ENCODE measurements at places on chromosomes 2 and 18.

GRCh38 chr2:213249502-213249901, 34.8 kb upstream of the SPAG16 start:
- DNase-seq = no peak

- peak; percentile 80 for DNase-seq
These were observed 12.0 kb upstream of the NTSR2 start for GRCh38 chr2:11681722-11682589.

GRCh38 chr18:36348331-36348730, 50.8 kb downstream of the FHOD3 start:
- DNase-seq = no peak

DNA sequence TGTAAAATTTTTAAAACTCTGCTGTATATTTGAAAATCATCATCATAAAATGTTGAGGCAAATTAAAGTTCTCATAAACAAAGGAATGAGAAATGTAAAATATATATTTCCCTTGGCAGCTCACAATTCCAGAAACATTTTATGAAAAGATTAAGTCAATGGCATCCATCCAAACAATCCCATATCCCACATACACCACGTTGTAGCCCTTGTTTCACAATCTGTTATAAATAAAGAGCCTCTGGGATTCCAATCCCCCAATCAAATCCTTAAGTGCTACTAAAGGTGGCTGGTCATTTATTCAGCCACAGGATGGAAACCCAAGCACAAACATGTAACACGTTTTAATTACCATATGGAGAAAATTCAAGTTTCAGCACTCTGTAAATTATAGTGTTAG, 51.7 kb downstream of the GFPT1 start:
- DNase-seq = no peak

GRCh38 chr2:86512034-86512433, 51.2 kb downstream of the CHMP3 start:
- DNase-seq = no peak

DNA sequence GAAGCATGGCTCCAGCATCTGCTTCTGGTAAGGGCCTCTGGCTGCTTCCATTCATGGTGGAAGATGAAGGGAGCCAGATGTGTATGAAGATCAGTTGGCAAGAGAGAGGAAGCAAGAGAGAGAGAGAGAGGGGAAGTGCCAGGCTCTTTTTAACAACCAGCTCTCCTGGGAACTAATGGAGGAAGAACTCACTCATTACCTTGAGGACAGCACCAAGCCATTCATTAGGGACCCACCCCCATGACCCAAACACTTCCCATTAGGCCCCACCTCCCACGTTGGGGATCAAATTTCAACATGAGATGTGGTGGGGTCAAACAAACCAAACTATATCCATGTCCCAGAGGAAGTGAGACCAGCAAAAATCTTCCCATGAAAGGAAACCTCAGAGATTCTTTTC, 124.8 kb upstream of the SIX2 start:
- no peak for DNase-seq

- no peak for DNase-seq
These were observed 39.4 kb downstream of the SCTR start for GRCh38 chr2:119484834-119485233.

GRCh38 chr2:6372317-6372901, 493.3 kb downstream of the CMPK2 start:
- DNase-seq = no peak

DNA sequence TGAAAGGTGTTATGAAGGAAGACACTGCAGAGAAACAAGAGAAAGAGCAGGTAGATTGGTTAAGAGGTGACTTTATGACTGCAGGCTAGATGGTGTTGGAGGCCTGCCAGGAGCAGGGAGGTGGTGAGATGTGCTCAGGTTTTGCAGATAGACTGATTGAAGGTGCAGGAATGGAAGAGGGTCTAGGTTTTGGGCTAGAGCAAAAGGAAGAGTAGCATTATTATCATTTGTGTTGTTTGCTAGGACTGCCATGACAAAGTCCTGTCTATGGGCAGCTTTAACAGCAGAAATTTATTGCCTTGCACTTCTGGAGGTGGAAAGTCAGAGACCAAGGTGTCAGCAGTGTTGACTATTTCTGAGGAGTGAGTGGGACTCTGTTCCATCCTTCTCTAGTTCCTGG, 172.9 kb upstream of the SOX11 start:
- no peak for DNase-seq

DNA sequence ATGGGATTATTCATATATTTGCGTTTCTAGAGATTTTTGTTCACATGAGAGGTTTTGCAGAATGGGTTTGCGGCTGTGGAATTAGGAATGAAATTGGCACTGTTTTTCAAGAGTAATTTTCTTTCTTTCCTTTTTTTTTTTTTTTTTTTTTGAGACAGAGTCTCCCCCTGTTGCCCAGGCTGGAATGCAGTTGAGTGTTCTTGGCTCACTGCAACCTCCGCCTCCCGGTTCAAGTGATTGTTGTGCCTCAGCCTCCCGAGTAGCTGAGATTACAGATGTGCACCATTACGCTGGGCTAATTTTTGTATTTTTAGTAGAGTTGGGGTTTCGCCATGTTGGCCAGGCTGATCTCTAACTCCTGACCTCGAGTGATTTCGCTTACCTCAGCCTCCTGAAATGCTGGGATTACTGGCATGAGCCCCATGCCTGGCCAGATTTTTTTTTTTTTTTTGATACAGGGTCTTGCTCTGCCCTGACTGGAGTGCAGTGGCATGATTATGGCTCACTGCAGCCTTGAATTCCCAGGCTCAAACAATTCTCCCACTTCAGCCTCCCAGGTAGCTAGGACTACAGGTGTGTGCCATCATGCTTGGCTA, 65.3 kb downstream of the MIB1 start:
- DNase-seq = no peak

- DNase-seq = no peak
These were observed 186.8 kb downstream of the RDH14 start for GRCh38 chr2:18373664-18374063.

DNA sequence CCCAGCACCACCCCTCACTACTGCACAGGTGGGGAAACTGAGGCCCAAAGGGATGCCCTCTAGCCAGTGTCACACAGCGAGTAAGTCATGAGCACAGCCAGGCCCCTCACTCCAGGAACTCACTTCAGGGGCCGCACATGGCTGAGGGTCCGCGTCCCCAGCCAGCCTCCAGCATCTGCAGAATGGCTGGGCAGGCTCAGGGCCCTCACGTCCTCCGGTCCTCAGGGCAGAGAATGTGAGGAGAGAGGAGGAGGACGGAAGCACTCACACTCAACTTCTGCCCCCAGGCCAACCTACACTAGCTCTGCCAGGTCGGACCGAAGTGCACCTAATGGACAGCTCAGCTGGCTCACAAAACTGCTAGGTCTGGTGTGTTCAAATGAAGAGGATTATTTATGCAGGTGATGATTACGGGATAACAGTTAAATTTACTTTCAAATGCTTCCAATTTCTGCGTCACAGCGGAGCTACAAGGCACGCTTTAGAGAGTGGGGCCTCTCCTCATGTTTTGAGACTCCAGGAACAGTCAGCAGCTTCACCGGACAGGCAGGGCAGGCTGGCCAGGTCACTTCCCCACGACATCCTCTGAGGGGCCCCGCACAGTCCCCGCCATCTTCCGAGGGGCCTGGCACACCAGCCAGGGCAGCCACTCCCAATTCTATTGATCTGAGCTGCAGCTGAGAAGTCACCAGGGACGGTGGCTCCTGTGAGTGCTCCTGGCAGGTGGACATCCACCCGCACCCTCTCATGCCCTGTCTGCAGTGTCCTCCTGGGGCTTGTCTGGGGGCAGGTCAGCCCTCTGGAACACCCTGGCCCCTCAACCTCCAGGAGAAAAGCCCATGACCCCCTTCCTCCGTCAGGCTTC, 26.5 kb downstream of the KIF1A start:
- DNase-seq = no peak

DNA sequence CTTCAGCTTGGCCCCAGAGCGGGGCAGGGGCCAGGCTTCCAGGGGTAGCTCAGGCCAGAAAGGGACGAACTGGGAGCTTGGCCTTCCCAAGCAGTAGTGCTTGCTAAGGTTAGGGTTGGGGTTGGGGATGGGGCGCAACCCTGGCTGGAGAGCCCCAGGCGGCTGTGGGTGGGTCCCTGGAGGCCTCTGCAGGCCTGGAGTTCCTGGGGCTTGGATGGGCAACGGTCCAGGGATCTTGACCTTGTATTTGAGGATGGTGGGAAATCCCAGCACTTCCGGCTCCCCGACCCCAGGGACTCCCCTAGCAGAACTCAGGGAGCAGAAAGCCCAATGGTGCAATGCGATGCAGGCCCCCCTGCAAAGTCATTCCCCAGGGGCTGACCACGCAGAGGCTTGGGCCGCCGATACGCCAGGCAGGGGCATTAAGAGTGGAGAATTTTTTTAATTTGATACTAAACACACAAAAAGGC, 12.6 kb upstream of the MLPH start:
- DNase-seq = no peak

- DNase-seq = no peak
These were observed 72.2 kb downstream of the CAB39 start for GRCh38 chr2:230784795-230785194.

DNA sequence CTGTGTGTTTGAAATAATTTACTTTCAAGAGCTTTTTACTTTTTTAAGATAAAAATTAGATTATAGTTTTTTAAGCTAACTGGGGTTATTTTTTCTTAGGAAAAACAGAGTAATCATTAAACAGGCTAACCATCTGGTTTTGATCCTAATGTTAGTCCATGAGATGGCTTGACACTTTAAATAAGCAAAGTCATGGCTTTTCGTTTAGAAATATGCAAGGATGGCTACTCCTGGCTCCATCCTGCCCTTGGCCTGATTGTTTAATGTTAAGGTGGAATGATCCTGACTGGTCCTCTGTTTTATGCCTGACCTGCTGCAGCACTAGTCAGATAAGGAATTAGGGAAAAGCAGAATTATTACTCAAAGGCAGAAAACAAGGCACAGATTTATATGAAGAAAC, 39.7 kb upstream of the PNPT1 start:
- no peak for DNase-seq

DNA sequence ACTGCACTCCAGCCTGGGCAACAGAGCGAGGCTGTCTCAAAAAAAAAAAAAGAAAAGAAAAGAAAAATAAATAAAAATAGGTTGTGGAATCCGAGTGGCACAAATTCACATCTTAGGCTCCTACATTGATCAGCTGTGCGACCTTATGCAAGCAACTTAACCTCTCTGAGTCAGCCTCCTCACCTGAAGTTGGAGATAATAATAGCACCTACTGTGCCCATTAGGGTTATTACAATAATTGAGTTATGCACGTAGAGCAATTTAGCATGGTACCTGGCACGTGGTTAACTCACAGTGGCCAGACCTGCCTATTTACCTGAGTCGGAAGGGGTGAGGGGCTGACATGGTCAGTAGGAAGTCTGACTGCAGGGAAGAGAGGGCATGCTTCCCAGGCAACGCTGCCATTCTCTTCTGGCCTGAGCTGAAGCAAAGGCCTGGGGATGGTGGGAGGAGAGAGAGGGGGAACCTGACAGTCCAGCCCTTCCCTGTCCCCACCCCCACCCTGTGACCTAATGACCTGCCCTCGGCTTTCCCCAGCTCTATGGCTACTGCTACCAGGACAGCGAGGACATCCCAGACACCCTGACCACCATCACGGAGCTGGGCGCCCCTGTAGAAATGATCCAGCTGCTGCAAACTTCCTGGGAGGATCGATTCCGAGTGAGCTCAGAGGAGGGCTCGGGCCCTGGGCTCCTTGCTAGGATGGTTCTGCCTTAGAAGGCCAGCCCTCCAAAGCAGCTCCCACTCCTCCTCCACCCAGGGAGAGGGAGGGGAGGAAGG, 5.1 kb downstream of the PKDCC start:
- DNase-seq = no peak

- no peak for DNase-seq
These were observed 7.0 kb upstream of the LYPD1 start for GRCh38 chr2:132676999-132677398.

- no peak for DNase-seq
These were observed 132.0 kb upstream of the HDAC4 start for GRCh38 chr2:239532859-239533258.

DNA sequence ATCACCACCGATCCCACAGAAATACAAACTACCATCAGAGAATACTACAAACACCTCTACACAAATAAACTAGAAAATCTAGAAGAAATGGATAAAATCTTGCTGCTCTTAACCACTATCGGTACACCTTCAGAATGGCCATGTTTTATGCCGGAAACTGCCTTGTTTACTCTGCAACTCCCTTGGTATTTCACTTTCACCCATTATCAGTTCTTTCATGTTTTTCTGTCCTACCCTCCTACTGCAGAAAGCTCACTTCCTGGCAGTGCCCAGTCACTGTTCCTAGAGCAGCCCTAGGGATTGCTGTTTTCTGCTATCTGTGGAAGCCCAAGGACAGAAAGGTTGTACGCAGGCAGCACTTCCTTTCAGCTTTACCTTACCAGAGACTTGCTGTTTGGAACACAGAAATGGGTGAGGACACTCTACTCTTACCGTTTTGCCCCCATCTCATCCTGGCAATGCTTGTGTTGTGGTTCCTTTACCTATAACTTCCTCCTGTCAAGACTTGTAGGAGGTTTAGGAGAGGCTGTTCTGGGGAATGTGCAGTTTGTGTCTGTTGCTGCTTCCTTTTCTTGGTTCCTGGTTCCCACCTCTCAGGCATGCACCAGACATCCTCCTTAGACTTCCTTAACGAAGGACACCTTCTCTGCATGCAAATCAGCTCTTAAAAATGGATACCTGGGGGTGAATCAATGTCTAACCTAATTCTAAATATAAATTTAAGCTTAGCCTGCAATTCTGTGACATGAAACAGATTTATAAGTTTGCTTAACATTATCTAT, 394.4 kb downstream of the SPAG16 start:
- DNase-seq = no peak

DNA sequence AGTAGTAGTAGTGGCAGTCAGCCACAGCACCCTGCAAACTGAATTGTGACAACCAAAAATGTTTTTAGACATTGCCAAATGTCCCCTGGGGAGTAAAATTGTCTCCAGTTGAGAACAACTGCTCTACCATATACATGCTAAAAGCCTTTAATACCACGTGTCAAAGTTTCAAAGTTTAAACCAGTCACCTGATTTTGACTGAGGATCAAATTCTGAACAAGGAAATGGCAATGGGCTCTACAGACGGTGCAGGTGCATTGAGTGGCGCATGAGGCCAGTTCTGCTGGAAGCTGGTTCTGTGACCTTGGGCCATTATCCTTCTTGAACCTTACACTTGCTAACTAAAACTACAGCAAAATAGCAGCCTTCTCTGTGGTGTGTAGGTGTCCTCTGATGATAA, 85.0 kb downstream of the LIPG start:
- DNase-seq = no peak

DNA sequence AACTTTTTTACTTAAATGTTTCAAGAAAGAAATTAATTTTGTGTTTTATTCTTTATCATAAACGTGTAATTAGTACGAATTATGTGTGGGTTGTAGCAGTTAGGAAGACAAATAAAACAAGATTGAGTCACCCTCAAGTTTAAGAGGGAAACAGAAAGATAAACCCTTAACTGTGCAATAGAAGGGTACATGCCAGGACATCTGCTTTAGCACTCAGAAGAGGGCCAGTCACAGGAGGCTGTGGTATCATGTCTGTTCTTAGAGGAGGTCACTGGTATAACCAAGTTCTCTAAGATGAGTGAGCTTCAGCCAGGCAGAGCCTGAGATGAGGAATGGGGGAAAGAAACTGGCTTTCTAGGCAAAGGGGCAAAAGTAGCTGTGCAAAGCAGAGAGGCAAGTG, 42.4 kb upstream of the GRHL1 start:
- DNase-seq = no peak
